Stimulated activated CD4-positive, alpha-beta T cell treated with anti-CD3 and anti-CD28 coated beads, TNF-alpha, amount 100 ng/mL, for 24 hours (primary cell): ENCODE measurements at places on chromosomes 7 and 10.
A peak's percentile ranks its signal among the peaks of the same experiment; 100 is the strongest.

DNA sequence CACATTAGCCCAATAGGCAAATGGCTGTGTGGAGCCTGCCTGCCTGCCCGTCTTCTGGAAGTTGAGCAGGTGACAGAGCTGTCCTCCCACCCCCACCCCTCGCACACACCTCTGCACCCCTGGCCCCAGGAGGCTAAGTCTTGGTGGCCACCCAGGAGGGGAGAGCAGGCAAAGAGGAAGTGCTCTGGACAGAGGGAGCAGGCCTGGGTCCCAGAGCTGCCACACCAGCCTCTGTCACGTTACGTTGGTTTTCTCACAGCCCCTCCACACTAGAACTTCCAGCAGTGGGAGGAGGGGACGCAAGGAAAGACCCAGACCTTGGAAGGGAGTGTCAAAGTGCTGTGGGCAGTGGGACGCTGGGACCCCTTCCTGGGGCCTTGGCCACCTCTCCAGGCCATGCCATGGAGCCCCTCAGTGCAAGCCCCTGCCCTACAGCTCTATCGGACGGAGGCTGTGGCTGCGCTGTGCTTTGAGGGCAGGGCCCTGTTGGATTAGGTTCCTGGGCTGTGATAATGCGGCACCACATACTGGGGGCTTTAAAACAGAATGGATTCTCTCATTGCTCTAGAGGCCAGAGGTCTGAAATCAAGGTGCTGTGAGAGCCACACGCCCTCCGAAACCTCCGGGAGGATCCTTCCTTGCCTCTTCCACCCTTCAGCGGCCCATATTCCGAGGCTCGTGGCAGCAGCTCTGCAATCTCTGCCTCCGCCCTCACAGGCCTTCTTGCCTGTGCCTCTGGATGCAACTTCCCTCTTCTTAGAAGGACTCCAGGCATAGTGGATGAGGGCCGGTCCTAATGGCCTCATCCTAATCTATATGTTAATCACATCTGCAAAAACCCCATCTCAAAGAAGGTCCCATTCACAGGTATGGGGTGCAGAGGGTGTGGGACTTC lies 9.9 kb downstream of the PRKAG2 start:
- no peak for DNase-seq

DNA sequence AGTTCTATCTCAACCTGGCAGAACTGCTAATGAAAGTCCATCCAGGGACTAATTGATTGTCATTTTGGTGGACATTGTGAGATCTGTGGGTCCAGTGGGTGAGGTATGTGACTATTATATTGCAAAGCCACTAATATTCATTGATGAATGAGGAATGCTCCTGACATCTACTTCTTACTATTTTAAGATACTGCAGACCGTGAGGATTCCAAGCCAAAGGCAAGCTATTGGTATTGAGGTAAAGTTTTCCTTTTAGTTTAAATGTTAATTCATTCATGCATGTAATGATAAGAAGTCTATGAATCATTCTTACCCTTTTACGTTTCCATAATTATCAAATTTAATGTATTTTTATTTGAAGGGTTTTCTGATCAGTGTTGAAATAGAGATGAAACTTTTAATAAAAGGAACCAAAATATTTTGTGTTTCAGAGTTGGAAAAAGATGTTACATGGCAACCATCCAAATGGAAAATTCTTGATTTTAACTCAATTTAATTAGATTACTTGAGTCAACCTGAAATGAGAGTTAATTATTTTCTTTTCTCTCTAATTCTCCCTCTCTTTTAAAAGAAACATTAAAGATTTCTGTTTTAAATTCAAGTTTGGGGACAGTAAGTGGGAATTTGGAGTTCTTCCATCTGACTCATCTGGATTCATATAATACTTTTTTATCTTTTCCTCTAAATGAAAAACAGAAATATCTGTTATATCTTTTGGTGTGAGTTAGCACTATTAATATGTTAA lies 39.6 kb downstream of the NUP205 start:
- DNase-seq, result no peak

- DNase-seq, result peak; percentile 20
These were observed 18.3 kb downstream of the FZD9 start for GRCh38 chr7:73451780-73452398.

DNA sequence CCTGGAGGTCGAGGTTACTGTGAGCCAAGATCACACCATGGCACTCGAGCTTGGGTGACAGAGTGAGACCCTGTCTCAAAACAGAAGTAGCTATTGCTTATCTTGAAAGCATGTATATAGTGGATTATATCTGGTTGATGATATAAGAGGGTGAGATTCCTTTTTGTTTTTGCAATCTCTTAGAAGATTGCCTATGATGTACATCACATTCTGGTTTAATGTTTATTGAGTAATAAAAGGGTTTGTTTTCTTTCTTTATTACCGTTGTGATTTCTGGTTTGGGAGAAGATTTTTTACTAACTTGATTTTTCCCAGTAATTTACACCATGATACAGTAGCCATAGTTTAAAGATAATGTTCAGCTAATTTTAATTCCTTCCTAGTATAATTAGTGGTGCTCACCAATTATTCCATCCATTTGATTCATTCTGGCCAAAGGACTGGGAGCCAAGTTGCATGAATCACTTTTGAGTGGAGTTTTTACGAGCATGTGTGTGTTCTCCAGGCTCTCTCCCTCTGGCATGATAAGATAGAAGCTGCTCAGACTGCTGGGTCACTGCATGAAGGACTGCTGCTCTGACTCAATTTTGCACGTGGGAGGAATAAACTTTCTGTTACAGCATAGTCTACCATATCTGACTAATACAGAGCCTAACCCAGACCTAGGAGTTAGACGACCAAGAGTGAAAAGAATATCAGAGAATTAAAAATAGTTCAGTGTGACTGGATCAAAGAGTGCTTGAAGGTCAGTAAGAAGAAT lies 13.5 kb upstream of the TSPAN13 start:
- no peak for DNase-seq

GRCh38 chr7:38323156-38323555 lies 49.7 kb upstream of the TARP start:
- no peak for DNase-seq

- no peak for DNase-seq
These were observed 73.4 kb downstream of the ARHGAP22 start for GRCh38 chr10:48531486-48531885.

DNA sequence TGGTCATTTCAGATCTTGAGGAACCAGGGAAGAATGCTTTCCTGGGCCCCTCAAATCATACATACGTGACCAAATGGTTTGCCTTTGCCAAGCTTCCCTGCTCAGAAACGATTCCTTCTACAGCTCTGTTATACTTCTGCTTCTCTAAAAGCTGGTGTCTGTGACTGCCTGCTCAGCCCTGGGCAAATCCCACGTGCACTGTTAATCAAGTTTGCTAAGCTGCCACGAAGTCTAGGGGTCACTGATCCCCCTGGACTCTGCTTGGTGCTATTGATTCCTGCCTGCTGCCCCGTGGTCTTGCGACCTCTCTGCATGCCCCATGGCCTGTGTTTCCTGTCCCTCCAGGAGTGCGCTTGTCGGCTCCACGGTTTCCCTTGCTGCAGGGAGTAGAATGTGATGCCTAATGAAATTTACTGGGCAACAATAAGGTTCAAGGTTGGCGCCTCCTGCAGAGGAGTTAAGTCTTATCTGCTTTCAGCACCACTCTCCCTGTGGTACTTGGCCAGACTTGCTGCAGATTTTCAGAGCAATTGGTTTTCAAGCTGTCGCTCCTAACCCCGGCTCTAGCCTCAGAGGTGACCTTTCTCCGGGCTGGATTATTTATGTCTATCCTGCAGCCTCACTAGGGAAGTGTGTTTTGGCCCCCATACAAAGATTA lies 201.6 kb upstream of the FZD8 start:
- DNase-seq, result no peak

GRCh38 chr7:11767148-11767547 lies 64.8 kb downstream of the THSD7A start:
- no peak for DNase-seq
